Renal pelvis (tissue), 12 donors: ENCODE measurements at places on chromosomes 6 and 20. TPM values are rescaled to one million over a fixed set of nuclear protein-coding genes. Genes with fewer than 3 reads are reported as not detected.

Gene EFCAB8
- 0.06 TPM for polyA plus RNA-seq

Gene GRM1
- 0.34 TPM for polyA plus RNA-seq

Gene POU5F1
- 9.2 TPM for polyA plus RNA-seq

Gene DYNLT2
- polyA plus RNA-seq = 6.7 TPM

Gene RIPOR3
- polyA plus RNA-seq = 8.0 TPM

Gene TRIM31
- polyA plus RNA-seq = not detected

Gene DSN1
- 22.4 TPM for polyA plus RNA-seq

GRCh38 chr6:141464896-141465295 is 667.8 kb upstream of the GJE1 start:
- no peak for DNase-seq

DNA sequence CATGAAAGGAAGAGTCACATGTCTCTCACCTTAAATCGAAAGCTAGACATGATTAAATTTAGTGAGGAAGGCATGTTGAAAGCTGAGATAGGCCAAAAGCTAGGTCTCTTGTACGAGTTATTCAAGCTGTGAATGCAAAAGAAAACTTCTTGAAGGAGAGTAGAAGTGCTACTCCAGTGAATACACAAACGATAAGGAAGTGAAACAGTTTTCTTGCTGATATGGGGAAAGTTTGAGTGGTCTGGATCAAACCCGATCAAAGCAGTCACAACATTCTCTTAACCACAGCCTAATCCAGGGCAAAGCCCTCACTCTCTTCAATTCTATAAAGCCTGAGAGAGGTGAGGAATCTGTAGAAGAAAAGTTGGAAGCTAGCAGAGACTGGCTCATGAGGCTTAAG is 1.9 kb upstream of the TPD52L1 start:
- no peak for DNase-seq

GRCh38 chr20:46820682-46821081 is 74.0 kb upstream of the EYA2 start:
- no peak for DNase-seq

DNA sequence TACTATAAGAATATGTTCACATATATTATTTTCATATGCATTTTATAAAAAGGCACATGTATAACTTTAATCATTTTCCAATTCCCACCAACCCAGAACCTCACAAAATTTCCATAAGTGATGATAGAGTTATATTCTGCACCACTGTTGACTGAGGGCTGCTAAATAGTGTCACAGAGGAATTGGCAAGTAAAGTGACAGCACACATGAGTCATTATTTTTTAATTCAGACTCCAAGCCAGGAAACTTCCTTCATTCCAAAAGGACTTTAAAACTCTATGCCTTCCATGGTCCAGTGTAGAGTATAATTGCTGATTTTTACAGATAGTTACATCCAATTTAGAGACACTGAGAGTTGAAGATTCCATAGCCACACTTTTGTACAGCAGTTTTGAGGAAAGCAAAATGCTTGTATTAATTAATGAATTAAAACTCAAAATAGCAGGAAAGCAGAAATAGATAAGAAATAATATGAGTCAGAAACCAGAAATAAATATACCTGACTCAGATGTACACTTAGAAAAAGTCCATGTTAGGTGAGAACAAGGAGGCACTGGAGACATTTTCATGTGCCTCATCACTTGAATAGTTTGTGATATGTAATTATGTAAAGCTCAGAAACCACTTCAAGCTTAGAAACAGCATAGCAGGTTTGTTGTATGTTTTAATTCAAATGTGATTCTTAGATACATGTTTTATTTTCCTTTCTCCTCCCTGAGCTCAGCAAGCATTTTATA is 425.2 kb upstream of the OPRM1 start:
- no peak for DNase-seq

DNA sequence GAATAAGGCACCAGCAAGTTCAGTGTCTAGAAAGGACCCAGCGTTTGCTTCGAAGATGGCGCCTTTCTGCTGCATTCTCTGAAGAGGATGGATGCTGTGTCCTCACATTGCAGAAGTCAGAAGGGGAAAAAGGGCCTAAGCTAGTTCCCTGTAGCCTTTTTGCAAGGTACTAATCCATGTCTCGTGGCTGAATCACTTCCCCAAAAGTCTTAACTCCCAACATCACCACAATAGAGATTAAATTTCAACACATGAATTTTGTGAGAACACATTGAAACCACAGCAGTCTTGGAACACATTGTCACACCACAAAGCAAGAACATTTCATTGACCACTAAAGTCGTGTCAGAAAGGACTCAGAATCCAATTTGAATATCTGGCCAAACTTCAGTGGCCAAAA is 42.1 kb downstream of the KLHL31 start:
- DNase-seq = no peak

DNA sequence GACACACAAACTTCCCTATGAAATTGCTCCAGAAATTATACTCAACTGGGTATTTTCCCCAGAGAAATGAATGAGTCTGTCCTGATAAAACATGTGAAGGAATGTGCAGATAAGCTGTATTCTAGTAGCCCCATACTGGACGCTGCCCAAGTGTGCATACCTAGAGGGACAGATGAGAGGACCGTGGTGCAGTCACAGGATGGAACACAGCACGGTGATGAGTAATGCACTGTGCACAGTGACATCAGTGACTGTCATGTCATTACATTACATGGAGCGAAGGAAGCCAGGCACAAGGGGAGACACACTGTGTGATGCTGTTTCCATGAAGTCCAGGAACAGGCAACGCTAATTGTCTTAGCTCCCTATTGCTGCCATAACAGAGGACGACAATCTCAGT is 155.5 kb downstream of the CDH4 start:
- no peak for DNase-seq

- DNase-seq = no peak
Observed at GRCh38 chr20:45209924-45210323, 3.1 kb downstream of the SEMG1 start.

DNA sequence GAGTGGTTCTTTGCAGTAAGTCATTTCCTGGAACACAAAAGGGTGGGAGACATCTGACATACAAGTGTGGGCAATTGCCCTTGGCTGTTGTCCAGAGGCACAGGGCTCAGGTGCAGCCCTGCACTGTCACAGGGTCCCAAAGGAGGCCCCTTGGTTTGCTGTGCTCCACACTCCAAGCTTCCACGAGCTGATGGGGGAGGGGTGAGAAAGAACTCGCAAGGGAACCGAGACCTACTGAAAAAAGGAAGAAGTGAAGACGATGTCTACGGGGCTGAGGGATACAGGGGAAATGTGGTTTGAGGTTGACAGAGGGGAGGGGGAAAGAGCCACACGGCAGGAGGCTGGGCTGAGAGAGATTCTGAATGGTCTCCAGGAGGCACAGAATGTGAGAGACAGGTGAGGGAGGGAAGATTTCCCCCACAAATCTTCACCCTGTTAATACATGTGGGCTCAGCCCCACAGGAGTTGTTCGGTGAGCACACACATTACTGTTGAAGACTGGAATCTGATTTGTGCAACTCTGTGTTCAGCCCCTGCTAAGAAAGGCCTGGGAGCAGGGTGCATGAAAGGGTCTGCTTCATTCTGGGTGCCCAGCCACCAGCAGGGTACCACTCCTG is 123.4 kb downstream of the LY86 start:
- DNase-seq = no peak

DNA sequence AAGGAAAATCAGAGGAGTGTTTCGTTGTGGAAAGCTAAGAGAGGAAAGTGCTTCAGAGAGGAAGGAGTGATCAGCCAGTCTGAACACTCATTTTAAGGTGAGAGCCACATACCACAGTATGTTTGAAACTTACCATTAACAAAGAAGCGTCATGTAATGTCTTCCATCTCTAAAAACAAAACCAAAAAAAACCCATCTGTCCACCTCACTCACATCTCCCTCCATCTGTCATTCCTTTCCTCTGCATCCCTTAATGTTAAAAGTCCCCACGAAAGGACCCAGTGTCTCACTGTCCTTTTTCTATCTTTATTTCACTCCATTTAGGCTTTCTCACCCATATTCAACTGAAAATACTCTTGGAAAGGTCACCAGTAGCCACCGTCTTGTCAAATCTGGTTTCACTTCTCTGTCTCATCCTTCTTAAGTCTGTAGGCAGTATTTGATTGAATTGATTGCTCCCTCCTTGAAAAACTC is 59.4 kb upstream of the GNRH2 start:
- no peak for DNase-seq

DNA sequence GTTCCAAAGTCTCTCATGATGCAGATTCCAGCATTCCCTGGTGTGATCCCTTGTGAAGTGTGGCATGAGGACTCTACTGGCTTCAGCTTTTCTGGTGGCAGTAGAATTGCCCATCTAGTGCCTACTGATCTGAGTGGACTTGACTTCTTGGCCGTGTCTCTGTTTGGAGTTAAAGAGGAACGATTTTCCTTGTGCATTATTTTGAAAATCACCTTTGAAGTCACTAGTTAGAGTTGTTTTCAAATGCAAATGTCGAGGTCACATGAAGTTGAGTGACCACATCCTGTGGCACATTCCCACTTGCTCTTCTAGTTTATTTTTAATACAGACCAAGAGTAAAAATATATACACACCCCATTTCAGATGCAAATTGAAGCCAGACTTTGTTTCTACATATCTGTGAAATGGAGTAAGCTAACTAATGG is 270.7 kb upstream of the TAB2 start:
- DNase-seq = no peak

DNA sequence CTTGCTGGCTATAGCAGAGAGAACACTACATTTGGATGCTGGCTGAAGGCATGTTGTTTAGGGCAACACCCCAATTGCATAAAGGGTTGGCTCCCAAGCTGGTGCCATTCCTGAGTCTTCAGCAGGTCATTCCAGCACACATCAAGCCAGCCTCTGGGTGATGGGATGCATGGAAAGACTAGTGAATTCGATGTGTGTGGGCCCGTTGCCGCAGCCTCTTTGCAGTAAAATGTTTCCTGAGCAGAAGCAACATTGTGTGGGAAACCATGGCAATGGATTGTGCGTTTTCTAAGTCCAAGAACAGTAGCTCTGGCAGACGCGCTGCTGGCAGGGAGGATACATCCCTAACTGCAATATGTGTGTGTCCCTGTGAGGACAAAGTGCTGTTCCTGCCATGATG is 142.4 kb upstream of the SLC24A3 start:
- DNase-seq = no peak

- DNase-seq = no peak
Observed at GRCh38 chr20:45083127-45083526, 17.8 kb downstream of the KCNS1 start.

GRCh38 chr6:6781172-6781872 is 192.8 kb downstream of the LY86 start:
- DNase-seq = no peak

- DNase-seq = peak; percentile 87
Observed at GRCh38 chr20:36017048-36017951, 48.9 kb downstream of the CNBD2 start.

DNA sequence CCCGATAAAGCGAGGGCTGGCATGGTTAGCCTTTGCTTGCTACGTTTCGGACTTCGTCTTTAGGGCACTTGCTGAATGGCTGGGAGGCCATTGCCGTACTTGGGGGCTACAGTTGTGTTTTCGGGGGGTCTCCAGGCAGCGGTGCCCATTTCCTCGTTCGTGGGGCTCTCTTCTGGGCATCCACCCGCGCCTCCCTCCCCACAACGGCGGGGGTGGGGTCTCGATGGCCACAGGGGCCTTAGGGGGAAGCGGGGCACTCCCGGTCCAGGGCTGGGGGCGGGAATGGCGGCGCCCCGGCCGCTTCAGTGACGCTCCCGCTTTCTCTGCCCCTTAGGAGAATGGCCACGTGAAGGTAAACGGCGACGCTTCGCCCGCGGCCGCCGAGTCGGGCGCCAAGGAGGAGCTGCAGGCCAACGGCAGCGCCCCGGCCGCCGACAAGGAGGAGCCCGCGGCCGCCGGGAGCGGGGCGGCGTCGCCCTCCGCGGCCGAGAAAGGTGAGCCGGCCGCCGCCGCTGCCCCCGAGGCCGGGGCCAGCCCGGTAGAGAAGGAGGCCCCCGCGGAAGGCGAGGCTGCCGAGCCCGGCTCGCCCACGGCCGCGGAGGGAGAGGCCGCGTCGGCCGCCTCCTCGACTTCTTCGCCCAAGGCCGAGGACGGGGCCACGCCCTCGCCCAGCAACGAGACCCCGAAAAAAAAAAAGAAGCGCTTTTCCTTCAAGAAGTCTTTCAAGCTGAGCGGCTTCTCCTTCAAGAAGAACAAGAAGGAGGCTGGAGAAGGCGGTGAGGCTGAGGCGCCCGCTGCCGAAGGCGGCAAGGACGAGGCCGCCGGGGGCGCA is 2.4 kb downstream of the MARCKS start:
- no peak for DNase-seq

GRCh38 chr6:55108134-55109130 is 65.9 kb upstream of the HCRTR2 start:
- DNase-seq = peak; percentile 11
